Right hindlimb (tissue), 1 donor: ENCODE measurements at places on chromosomes 6 and 20.

DNA sequence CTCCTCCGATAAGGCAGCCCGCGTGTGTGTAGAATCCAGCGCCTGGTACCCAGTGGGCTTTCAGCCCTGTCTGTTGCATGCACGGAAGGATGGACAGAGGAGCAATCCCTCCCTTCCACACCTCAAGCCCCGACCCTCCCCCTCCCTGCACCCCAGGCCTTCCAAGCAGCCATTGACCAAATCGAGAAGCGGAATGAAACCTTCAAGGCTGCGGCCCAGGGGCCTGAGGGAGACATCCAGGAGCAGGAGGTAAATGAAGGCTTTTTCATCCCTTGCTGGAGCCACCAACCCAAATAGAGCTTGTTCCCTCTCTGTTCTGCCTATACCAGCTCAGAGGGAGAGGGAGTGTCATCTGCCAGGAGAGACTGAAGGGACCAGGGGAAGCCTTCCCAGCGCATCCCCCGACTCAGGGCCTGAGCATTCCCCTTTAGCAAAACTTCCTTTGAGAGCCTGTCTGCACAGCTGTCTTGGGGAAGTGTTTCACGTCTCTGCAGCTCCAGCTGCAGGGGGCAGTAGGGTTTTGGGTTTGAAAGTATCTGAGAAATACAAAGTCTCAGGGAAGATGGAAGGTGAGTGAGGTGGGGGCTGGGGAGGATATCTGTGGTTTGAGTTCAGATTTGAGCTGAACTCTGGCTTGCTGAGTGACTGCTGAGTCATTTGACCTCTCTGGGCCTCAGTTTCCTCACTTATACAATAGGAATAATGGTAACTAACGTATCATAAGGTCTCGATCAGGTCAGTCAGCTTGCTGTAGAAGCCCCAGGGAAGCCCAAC, 16.1 kb downstream of the FGD2 start:
- DNase-seq: peak; percentile 51

DNA sequence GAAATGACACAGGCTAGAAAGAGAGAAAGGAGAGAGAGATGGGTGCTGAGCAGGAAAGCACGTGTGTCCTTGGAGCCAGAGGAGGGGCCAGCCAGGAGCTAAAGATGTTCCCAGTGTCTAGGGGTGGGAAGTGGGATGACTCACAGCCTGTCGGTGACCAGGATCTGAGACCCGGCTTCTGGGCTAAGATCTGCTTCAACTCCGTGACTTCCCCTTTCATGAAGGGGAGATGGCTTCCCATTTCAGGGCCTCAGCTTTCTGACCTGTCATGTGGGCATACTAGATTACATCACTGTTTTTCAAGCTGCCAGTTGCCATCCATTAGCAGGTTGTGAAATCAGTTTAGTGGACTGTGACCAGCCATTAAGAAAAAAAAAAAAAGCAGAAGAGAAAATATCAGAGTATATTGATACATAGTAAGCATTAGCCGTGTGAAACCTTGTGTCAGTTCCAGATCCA, 5.4 kb downstream of the TGM3 start:
- DNase-seq: peak; percentile 36

- DNase-seq: no peak
Measured at GRCh38 chr6:110543106-110543505, 66.7 kb upstream of the SLC22A16 start.

DNA sequence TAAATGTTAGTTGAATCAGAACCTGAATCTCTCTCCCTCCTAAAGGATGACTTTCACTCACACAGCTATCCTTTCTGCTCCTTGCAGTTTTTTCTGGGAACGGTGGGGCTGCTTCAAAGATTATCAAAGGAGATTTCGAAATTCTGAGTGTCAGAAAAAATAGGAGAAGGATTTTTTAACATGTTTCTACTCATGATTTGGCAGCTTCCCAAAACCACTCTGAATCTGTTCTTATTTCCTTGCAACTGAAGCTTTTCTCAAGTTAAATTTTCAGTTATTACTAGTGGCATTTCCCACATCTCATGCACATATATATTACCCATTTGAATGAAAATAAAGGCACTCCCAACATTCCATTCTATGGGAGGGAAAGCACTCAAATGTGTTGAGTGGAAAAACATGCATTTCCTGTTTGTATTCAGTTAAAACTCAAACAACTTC, 123.6 kb downstream of the LCA5 start:
- DNase-seq: no peak

DNA sequence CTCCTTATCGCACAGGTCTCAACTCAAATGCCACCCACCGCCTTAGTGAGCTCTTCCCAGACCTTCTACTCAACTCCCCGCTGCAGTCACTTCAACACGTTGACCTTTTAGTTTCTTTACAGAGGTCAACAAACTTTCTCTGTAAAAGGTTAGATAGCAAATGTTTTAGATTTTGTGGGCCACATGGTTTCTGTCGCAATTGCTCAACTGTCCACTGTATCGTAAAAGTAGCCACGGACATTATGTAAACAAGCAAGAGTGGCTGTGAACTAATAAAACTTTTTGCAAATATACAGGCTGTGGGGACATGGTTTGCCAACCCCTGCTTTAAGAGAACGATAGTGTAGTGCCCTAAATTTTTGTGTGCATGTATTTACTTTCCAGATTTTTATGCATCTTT, 247.6 kb upstream of the TSHZ2 start:
- DNase-seq: no peak

DNA sequence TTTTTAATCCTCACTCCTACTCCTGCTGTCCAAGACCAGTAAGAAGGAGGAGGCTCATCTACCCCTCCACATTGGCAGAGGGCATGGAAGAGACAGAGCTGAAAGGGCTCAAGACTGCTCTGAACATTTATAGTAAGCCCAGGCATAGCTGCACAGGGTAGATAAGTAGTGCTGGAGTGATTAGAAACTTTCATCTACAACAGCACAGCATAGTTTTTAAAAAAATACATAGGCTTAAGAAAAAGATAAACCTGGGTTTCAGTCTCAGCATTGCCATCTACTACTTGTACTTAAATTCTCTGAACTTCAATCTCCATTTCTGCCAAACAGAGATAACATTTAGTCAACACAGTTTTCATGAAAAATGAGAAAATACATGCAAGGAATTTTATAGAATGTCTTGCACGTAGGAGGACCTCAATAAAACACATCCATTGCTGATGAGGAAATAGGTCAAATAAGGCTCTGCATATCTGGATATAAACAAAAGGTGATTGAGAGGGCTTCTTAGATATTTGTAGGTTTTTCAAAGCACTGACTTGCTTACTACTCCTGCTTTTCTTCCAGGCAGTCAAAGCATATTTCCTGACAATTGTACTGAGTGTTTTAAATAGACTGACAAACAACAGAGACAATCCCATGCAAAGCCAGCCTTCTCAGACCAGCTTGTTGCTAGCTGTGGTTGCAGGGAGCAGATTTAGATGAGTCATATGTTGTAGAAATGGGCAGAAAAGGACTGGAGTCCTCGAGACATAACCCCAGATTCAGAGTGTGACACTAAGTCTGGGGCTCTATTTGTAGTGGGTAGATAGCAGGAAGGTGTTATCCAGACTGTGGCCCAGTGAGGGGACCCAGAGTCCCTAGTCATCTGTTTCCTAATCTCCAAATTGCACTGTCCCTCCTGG, 107.4 kb upstream of the TAB2 start:
- no peak for DNase-seq

DNA sequence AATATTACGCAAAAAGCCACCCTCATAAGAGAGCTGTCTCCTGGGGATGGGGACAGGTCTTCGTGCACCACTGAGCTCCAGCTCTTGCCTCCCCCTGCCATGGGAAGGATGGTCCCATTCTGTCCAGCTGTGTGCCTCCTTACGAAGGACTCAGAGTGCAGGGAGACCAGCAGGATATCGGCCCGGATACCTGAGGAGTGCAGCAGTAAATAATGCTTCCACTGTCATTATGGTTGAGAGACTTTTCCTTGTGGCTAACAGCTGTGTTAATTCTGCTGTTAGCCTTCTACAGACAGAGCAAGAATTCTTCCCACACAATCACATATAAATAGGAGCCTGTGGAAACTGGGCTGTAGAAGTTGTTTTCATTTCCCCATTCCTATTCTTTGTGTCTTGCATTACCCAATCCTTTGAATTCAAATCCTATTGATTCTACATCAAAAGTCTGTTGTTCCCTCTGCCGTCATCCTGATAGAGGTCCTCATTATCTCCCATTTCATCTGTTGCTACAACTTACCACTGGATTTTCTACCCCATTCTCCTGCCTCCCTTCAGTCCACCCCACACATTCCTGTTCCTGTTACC, 364.6 kb upstream of the SOX4 start:
- DNase-seq: no peak

DNA sequence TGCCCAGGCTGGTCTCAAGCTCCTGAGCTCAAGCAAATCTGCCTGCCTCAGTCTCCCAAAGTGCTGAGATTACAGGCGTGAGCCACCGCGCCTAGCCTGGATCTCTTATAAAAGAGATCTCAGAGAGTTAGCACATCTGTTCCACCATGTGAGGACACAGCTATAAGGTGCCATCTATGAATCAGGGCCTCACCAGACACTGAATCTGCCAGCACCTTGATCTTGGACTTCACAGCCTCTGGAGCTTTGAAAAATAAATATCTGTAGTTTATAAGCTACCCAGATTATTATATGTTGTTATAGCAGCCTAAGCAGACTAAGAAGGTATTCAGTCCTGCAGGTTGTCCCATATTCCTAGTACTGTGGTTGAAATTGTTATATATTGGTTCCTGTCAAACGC, 33.2 kb upstream of the SHLD1 start:
- DNase-seq: no peak

DNA sequence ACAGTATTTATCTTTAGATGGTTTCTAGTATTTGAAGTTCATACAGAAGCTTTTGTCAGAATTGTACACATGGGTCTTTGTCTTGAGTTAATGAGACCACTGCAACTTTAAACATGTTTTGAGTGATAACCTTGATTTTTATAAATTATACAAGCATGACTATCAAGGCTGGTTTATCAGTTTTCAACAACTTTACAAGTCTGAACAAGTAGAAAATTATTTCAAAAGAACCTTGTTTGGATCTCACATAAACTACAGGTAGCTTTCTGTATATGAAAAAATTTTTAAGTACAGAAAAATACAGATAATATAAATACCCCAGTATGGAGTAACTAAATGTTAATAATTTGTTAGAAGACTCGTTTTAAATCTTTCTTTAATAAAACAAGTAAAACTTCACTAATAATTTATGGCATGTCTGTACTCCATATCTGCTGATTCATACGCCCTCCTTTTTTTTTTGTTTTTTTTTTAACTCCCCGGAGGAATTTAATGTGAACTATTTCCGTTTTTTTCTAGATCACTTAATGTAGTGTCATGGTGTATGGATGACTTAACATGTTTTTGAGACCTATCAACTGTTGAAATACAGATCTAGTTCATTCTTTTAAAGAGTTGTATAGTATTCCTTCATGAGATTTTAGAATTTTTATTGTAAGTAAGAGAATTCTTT, 18.3 kb downstream of the VAPB start:
- no peak for DNase-seq

- DNase-seq: no peak
Measured at GRCh38 chr6:48959251-48960060, 503.6 kb downstream of the MMUT start.

- peak; percentile 40 for DNase-seq
Measured at GRCh38 chr6:166862287-166862977, 93.9 kb downstream of the RNASET2 start.

DNA sequence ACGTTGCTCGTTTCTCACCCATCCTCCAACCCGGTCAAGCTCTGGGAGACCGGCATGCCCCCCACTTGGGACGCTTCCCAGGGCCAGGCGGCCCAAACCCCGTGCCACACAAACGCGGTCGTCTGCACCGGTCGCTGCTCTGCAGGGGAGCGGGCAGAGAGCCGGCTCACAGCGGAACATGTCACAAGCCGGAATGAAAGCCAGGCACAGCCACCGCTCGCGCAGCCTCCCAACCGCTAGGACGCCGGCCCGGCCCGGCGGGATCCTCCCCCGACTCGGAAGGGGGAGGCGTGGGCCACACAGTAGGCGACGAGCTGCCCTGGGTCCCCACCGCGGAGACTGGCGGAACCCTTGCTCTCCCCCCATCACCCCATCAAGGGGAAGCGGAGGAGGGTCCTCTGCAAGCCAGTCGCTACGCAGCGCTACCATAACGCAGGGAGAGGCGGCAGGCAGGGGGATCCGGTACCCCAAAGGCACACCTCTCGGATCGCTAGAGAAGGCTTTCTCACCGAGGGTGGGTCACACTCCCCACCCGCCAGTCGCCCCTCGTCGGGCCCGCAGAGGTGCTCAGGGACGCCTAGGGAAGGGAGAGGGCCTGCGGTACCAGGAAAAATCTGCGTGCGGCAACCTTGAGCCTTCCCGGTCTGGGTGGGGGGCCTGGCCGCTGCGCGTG, 768.4 kb upstream of the DEFB115 start:
- no peak for DNase-seq

DNA sequence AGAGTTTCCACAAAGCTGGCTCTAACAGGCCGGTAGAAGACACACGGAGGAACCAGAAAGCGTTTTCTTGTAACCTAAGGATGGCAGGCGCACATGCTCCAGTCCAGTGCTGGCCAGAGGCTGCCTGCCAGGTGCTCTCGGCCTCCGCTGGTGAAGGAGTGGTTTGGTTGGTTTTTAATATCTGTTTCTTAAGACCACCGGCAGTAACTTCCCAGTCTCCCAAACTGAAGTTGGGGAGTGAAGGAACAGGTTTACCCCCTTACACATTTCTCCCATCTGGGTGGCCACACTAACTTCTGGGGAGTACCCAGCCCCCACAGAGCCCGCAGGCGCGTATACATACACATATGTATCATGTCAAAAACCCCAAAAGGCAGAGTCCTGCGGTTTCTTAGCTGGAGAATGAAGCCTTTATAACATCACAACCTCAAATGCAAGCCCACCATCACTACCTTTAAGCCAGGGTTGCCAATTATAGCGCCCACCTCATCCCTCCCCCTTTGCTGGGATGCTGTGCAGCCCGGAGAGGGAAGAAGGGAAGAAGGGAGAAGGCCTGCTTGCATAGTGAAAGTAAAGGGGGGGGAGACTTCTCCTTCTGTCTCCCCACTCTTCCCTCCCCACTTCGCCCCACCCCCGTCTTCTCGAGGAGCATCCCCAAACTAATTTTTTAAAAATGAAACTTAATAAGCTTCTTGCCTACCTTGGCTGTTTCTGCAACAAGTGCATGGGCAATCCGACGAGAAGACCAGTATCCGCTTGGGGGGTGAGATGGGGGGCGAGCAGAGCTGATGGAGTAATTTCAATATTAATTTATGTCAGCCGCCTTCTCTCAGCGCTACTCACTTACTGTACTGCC, 1.0 kb downstream of the TRERF1 start:
- peak; percentile 50 for DNase-seq

GRCh38 chr6:2081155-2082138, 164.0 kb downstream of the GMDS start:
- no peak for DNase-seq

DNA sequence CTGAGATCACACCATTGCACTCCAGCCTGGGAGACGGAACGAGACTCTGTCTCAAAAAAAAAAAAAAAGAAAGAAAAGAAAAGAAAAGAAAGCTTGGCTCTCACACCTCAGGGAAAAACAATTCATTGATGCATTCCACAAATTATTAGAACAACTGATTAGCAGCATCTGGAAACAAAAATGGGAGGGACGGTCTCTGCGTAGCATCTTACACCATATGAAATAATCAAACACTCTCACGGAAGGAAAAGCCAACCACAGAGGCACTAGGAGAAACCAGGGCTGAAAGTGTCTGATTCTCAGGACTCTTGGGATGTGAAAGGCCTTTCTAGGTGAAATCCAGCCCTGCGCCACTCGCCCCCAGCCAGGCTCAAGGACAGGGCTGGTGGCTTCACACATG, 2.3 kb upstream of the HELZ2 start:
- DNase-seq: no peak

GRCh38 chr6:53366128-53366641, 17.4 kb upstream of the ELOVL5 start:
- DNase-seq: no peak
